NCI-H510A treated with DMSO at 0.1 percent for 48 hours (cell line): ENCODE measurements at places on chromosomes 2 and 18.

DNA sequence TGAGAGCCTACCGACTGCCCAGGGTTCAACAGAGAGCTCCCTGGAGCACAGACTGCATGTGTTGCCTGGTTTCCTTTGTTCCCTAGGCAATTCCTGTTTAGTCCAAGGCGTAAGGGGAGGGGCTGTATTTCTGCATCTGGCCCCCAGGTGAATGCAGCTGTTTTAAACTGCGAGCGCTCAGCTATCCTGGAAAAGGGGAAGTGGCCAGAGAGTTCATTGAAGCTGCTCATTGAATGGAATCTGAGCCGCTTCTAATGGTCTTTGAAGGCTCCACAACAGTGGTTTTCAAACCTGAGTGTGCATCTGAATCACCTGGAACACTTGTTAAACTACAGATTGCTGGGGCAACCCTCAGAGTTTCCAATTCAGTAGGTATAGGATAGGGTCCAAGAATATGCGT is 18.1 kb downstream of the MAPK4 start:
- no peak for DNase-seq

- no peak for DNase-seq
Measured at GRCh38 chr2:77479395-77479794, 42.8 kb downstream of the LRRTM4 start.

DNA sequence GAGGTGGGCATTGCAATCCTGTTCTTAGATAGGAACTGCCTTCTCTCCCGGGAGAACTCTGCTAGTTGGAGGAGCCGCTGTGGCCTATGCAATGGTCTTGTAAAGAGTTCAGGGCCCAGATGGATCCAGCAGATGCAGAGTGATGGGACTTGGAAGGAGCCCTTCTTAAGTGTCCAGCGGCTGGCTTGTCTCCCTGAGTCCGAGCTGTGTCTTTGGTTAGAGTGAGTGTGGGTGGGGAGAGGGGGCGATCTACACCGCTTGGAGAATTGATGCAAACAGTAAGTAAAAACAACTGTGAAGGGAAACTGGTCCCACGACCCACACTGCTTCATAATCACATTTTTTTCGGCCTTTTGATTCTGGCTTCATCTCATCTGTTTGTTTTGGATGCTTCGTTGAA is 89.8 kb upstream of the CYRIA start:
- DNase-seq: no peak

- peak; percentile 74 for DNase-seq
Measured at GRCh38 chr18:66226782-66227181, 377.1 kb downstream of the CDH19 start.

- DNase-seq: no peak
Measured at GRCh38 chr2:160541745-160542144, 48.1 kb upstream of the RBMS1 start.

GRCh38 chr2:106356291-106356690 is 111.9 kb downstream of the RGPD3 start:
- no peak for DNase-seq

- DNase-seq: peak; percentile 39
Measured at GRCh38 chr18:74497778-74498177, 1.6 kb downstream of the CNDP2 start.

GRCh38 chr2:79432731-79433146 is 80.1 kb upstream of the CTNNA2 start:
- no peak for DNase-seq
